ENCODE measurements at places on chromosomes 12 and 14. TPM values are rescaled to one million over a fixed set of nuclear protein-coding genes. Genes with fewer than 3 reads are reported as not detected.

DNA sequence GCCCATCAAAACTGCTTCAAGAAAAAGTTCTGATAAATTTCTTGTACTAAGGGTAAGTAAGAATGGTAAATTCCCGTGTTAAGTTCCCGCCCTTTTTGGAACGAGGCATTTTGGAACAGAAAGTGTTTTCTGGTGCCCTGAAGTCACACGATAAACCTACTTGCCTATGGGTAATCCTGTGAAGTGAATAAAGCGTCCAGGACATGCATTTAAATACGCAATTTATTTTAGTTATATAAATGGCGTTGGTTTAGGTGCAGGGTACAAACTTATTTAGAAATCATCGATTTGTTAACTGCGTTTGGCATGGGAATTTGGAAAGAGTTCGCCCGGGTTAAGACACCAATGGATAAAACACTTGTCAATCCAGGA lies 715 bp upstream of the RAP1B start:
- no peak for DNase-seq

PTPRR gene
- 0.85 TPM for total RNA-seq

- DNase-seq, result no peak
These were observed 8.9 kb downstream of the ZNF268 start for GRCh38 chr12:133190176-133190575.

- DNase-seq, result no peak
These were observed 20.4 kb downstream of the EGLN3 start for GRCh38 chr14:33930439-33930838.

DNA sequence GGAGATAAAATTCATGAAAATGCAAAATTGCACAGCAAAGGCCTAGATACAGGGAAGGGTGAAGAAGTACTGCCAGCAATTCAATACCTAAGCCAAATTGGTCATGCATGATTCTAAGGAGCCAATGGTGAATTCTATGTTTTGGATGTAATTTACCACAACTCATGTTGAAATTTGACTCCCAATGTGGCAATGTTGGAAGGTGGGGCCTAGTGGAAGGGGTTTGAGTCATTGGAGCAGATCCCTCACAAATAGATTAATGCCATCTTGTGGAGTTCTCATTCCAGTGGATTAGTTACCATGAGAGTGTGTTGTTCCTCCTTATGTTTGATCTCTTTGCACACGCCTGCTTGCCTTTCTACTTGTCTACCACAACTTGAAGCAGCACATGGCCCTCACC lies 194.0 kb upstream of the ALG10 start:
- DNase-seq, result no peak

GRCh38 chr14:36570065-36570464 lies 12.3 kb downstream of the NKX2-8 start:
- DNase-seq, result no peak

GRCh38 chr12:74170645-74171477 lies 366.8 kb upstream of the ATXN7L3B start:
- DNase-seq, result no peak
